ENCODE measurements at places on chromosomes 5 and 9. TPM values are rescaled to one million over a fixed set of nuclear protein-coding genes. Genes with fewer than 3 reads are reported as not detected.

GRCh38 chr9:20693068-20693467 lies 9.0 kb downstream of the FOCAD start:
- DNase-seq, result no peak

The LTC4S gene
- total RNA-seq, result 0.80 TPM

DNA sequence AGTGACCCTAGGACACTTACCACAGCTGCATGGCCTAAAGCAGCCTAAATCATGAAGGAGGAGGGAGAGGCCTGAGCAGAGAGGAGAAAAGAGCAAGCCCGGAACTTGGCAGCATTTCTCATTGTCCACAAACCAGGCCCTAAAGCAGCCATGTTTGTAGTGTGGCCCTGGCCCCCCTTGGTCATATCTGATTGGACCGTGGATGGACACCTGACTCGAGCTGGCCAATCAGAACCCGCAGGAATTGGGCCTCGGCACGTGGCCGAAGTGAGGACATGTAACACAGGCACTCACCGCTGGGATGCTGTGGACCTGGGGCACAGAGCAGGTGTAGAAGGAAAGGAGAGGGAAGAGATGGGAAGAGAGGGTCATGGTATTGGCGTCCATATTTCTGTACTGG lies 56.9 kb downstream of the ASS1 start:
- no peak for DNase-seq

GRCh38 chr9:122403381-122404000 lies 32.7 kb downstream of the PTGS1 start:
- DNase-seq, result no peak

- no peak for DNase-seq
These were observed 205.1 kb downstream of the NTRK2 start for GRCh38 chr9:84874596-84874995.

DNA sequence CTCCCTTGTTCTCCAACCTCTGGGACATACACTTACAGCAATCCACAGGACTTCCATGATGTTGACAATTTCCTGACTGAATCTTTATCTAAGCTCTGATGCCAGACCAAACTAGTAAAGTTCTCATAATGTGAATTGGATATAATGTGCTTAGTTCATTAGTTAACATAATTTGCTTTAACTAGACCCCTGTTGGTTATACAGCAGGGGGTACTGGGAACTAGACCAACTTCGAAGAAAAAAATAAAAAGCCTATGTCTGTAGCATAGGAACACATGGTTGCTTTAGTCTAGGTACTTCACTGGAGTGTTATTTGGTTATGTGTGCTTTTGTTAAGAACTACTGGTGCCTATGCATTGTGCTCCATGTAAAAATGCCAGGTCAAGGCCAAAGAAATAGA lies 173.8 kb downstream of the ADAMTS6 start:
- DNase-seq, result no peak

DNA sequence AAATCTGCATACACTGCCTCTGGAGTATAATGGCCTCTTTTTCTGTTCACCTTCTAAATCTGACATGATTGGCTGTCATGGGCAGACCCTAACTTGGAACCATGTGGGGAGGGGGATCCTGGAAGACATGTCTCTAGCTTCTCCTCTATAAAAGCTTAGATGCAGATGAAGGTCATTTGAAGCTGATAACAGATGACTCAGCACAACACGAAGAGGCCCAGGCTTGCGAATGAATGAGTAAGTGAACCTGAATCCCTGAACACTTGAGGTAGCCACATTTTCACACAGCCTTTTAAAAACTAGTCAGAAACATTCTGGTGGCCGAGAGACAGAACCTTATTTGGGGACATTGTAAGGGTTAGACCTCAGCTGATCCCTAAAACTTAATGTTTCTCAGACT lies 282.6 kb downstream of the ELAVL2 start:
- peak; percentile 77 for DNase-seq

DNA sequence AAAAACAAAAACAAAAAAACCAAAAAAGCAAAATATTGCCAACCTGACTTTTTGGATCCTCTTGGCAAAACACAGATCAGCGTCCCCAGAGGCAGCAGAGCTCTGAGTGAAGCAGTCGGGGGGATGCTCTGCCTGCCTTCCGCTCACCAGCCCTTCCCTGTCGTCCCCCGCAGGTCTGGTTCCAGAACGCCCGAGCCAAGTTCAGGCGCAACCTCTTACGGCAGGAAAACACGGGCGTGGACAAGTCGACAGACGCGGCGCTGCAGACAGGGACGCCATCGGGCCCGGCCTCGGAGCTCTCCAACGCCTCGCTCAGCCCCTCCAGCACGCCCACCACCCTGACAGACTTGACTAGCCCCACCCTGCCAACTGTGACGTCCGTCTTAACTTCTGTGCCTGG lies 20.7 kb downstream of the LHX2 start:
- DNase-seq, result no peak

The CNTNAP3B gene
- total RNA-seq, result 11.7 TPM

DNA sequence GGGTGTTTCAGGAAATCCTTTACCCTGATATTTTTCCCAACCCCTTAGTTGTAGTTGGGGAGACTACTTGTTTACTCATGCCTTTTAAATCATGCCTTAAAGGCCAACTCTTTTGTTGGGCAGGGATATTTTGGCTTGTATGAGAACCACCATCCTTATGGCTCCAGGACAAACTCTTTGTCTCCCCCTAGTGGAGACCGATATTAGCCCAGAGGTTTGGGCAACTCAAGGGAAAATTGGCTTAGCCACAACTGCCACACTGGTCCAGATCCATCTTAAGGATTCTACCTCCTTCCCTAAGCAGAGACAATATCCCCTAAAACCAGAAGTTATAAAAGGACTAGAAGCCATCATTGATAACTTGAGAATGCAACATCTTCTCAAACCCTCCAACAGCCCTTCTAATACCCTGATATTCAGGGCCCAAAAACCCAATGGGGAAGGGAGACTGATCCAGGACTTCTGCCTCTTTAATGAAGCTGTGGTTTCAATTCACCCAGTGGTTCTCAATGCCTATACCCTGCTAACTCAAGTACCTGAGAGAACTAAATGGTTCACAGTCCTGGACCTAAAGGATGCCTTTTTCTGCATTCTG lies 100.9 kb upstream of the HCN1 start:
- no peak for DNase-seq

DNA sequence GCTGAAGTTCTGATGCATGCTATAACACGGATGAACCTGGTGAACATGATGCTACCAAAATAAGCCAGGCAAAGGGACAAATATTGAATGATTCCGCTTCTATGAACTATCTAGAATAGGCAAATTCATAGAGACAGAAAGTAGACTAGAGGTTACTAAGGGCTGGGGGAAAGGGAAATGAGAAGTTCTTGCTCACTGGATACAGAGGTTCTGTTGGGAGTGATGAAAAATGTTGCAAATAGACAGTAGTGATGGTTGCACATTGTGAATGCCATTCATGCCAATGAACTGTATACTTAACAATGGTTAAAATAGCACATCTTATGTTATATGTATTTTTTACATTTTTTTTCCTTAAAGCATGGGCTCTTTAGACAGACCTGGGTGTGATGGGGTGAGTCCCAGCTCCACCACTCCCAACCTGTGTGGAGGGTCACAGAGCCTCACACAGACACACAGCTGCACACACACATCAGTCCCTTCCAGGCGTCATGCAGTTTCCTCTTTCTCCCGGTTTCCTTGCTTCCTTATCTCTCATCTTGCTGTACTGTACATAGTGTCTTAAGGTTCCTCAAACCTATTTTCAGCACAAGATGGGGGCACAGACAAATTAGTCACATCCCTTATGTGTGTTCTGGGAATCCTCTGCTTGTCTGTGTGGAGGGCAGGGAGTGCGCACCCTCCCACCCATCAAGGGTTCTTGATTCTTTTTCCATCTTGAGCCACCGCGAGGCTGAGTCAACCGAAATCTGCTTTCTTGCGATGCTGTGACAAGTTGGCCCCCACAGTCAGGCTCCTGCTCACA lies 192.9 kb downstream of the CRB2 start:
- DNase-seq, result no peak

DNA sequence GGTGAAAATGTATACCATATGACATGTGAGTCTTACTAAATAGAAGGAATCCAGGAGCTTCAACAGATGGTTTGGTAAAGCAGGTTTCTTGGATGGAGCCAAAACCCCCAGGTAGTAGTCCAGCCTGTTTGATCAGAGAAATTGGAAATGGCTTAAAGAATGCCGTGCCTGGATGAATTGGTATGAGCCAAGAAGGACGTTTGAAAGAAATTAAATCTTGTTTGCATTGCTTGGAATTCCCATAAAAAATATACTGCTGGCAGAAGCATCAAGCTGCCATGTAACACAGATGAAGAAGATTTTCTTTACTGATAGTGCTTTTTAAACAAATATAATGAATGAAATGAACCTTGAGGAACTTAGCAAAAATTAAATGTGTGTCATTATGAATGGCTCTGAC lies 176.3 kb downstream of the NPR3 start:
- no peak for DNase-seq

The SLC27A6 gene
- 0.10 TPM for total RNA-seq

The ORM2 gene
- not detected for total RNA-seq

The TRPM6 gene
- total RNA-seq, result 0.15 TPM

DNA sequence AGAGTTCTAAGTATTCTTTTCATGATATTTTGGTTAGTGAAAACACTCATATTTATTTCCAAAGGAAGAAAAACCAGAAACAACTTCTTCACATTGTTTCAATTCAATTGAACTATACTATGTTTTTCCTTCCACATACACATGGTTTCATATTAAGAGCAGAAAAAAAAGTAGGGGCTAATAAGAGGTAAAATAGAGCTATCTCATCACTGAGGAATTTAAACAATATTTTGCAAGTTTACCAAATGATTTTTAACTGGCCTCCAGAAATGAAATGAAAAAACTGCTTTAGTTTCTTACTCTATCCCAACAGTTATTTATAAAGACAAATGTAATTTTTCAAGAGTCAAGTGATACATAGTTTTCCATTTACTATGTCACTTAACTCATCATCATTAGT lies 233.5 kb downstream of the RFX3 start:
- no peak for DNase-seq

DNA sequence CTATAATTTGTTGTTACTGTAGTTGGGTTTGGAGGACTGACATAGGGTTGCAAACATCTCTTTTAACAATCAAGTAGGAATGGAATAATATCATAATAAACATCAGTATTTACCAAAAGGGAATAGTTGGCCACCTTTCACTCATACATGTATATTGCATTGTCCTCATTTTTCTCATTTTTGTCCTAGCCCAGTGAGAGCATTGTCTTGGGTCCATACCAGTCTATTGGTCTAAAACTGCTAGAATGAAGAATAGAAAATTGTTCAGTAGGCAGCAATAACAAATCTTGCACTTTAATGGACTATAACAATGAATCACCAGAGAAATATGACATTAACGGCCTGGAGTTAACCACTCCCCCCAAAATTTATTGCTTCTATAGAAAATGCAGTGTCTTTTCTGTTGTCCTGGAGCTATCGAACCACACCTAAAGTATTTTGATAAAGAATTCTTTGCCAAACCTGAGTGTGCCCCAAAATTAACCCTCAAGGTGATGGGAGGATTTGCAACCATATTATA lies 80.9 kb upstream of the IL33 start:
- peak; percentile 37 for DNase-seq

DNA sequence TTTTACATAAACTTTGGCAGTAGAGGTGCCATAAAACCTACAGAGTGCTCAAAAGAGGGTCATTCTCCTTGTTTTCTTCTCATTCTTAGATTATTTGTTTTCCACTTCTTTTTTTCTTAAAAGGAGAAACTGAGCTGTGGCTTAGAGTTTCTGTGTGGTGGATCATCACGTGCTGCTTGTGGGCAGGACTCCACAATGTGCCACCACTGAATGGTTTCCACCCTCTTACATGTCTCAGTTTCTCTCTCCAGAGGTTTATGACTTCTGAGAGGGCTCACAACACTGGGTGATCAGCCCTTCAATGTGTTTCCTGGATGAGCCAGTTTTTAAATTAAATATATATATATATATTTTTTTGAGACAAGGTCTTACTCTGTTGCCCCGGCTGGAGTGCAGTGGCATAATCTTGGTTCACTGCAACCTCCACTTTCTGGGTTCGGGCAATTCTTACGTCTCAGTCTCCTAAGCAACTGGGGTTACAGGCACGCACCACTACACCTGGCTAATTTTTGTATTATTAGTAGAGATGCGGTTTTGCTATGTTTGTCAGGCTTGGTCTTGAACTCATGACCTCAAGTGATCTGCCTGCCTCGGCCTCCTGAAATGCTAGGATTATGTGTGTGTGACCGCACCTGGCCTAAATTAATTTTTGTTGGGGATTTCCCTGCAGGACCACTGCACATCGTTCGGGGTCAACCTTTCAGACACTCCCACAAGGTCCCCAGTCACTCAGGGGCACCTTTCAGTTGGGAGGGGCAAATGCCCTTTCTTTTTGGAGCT lies 3.1 kb upstream of the UNC13B start:
- DNase-seq, result no peak

GRCh38 chr9:103798620-103799019 lies 295.5 kb upstream of the SMC2 start:
- DNase-seq, result peak; percentile 94

GRCh38 chr5:16271851-16272250 lies 92.3 kb upstream of the MARCHF11 start:
- DNase-seq, result no peak

DNA sequence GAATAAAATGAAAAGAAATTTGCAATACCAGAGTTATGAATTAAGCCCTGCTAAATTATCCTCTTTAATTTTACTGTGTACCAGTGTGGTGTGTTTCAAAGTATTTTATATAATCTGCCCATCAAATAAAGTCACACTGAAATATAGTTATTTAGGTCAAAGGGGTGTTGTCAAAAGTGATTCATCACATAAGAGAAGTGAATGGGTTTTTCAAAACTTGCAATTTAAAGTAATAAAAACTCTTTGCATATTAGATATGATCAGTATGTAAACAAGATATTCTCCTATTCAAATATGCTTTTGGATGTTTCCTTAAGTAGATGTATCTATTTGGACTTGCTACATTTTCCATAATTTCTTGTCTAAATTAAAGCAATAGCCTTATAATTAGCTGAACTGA lies 1183.0 kb upstream of the CDH18 start:
- DNase-seq, result no peak

GRCh38 chr9:121120386-121120785 lies 45.6 kb downstream of the CNTRL start:
- no peak for DNase-seq

The TAF7 gene
- total RNA-seq, result 99.9 TPM

- no peak for DNase-seq
These were observed 159.8 kb downstream of the SLF1 start for GRCh38 chr5:94778299-94778698.

The PJA2 gene
- 139 TPM for total RNA-seq
